ENCODE measurements at places on chromosomes 4 and X. TPM values are rescaled to one million over a fixed set of nuclear protein-coding genes. Genes with fewer than 3 reads are reported as not detected.
A peak's percentile ranks its signal among the peaks of the same experiment; 100 is the strongest.

DNA sequence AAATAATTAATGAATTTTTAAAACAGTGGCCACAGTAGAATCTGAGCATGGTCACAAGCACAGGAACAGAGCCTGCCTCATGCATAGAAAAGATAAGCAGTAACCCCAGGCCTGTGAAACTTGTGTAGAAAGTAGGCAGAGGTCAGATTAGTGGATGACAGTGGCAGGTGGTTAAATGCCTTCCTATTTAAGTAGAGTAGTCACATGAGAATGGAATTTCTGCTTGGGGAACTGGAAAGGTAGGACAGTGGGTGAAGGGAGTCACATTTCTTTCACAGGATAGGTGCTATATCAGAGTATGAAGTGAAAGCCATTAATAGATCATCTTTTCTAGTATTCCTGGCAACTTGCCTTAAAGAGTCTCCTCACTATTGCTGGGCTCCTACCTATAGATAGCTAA lies 34.9 kb upstream of the ASB12 start:
- no peaks in the 10 kb centered on the region for H3K4me1 ChIP-seq
- DNase-seq: peak; percentile 8
- H3K36me3 ChIP-seq: no peaks in the 10 kb centered on the region
- no peaks in the 10 kb centered on the region for H3K27me3 ChIP-seq
- no peak overlapping the region for H3K4me3 ChIP-seq

DNA sequence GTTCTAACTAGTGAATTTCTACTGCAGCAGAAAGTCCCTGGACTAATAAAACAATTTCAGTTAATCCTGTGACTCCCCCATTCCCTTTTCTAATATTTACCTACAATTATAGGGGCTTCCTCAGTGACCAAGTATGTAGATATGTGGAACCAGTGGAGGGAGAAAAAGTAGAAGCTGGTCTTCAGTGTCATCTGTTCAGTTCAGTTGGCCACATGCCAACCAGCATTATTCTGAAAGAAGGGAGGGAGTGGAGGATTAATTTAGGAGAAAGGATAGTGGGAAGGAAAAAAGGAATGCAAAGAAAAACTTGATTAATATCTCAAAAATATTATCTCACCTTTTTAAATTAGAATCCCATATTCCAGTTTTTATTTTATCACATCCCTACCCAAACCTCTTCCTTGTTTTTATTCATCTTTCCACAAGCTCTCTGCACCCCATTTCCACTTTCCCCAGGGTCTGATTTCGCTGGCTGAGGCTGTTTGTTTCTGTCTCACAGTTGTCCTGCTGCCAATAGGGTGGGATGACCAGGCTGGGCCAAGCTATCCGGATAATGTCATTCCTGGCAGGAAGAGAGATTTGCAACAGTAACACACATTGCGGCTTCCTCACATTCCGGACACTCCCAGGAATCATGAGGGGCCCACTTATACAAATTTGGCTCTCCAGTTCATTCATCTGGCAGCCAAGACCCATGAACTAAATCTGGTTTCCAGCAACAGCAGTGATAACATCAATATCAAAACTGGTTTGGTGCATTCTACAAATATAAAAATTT lies 24.6 kb upstream of the ANTXR2 start:
- H3K4me3 ChIP-seq: peak overlapping the region; percentile 13
- peaks cover 50% of the 10 kb centered on the region for H3K4me1 ChIP-seq

DNA sequence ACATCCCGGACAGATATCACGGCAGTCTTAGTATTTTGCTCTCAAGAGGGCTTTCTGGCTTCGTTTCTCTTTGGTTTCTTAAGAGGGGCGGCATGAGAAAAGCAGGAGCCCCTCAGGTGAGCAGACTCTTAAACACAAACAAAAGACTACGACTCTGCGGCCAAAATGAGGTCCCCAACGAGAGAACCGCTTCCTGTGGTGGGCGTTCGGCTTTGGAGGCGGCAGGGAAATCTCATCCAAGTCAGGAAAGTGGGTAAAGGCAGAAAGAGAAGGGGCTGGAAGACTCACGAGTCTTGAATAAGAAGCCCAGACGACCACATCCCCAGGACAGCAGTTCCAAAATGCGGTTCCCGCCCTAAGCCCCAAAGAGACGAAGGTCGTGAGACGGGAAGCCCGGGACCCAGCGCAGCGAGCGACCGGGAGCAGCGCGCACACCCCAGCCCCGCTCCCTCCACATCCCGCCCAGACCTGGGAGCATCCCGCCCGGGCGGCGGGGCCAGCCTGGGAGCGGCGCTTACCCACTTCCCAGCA lies 409 bp downstream of the UGDH start:
- no peaks in the 10 kb centered on the region for H3K4me1 ChIP-seq
- peaks cover under 1% of the 10 kb centered on the region for H3K36me3 ChIP-seq
- no peaks in the 10 kb centered on the region for H3K27me3 ChIP-seq
- H3K27ac ChIP-seq: peak overlapping the region; percentile 63
- peak overlapping the region; percentile 88 for H3K4me3 ChIP-seq
- no peak for DNase-seq

- no peak overlapping the region for H3K27ac ChIP-seq
- no peaks in the 10 kb centered on the region for H3K27me3 ChIP-seq
- DNase-seq: peak; percentile 15
Measured at GRCh38 chrX:117973110-117973807, 143.4 kb downstream of the KLHL13 start.

DNA sequence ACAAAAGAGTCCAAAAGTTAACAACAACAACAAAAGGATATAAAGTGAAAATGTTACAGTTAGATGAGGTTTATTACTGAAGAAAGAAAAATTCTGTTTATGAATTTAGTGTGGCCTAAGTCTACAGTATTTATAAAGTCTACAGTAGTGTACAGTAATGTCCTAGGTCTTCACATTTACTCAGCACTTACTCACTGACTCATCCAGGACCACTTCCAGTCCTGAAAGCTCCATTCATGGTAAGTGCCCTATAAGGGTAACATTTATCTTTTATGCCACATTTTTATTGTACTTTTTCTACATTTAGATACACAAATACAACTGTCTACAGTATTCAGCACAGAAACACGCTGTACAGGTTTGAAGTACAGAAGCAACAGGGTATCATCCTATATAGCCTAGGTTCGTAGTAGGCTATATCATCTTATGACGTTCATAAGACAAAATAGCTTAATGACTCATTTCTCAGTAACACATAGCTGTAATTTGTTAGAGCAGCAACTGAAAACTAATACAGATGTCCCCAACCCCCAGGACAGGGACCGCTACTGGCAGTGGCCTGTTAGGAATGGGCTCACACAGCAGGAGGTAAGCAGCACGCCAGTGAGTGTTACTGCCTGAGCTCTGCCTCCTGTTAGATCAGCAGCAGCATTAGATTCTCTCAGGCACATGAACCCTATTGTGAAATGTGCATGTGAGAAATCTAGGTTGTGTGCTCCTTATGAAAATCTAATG lies 61.3 kb downstream of the CENPC start:
- H3K27ac ChIP-seq: no peak overlapping the region
- no peak overlapping the region for H3K4me3 ChIP-seq
- no peak for DNase-seq
- no peaks in the 10 kb centered on the region for H3K27me3 ChIP-seq
- no peaks in the 10 kb centered on the region for H3K4me1 ChIP-seq
- H3K36me3 ChIP-seq: peaks cover 63% of the 10 kb centered on the region

DNA sequence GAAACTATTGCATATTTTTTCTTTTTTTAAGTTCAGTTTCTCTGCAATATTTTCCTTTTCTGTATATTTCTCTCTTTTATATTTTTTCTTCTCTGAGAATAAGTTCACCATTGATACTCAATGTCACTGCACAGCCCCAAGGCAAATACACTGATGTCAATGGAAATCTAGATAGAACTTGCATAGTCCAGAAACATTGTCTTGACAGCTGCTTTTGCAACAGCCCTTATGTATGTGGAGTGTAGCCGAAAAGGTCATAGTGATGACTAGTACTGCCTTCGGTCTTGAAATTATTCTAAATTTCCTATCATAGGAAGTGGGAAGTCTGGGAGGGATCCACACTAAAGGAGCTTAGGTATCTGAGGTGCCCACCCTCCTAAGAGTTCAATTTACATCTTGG lies 150.0 kb downstream of the SPOCK3 start:
- H3K36me3 ChIP-seq: no peaks in the 10 kb centered on the region
- H3K4me1 ChIP-seq: no peaks in the 10 kb centered on the region
- no peak overlapping the region for H3K4me3 ChIP-seq

- H3K27me3 ChIP-seq: no peaks in the 10 kb centered on the region
- H3K27ac ChIP-seq: no peak overlapping the region
- peaks cover under 1% of the 10 kb centered on the region for H3K36me3 ChIP-seq
- H3K4me3 ChIP-seq: no peak overlapping the region
Measured at GRCh38 chrX:12970691-12971202, 4.2 kb upstream of the TMSB4X start.

- H3K27me3 ChIP-seq: no peaks in the 10 kb centered on the region
- peak overlapping the region; percentile 33 for H3K27ac ChIP-seq
- peaks cover 6% of the 10 kb centered on the region for H3K4me1 ChIP-seq
- DNase-seq: peak; percentile 32
- no peaks in the 10 kb centered on the region for H3K36me3 ChIP-seq
Measured at GRCh38 chrX:16185725-16186136, 18.4 kb downstream of the MAGEB17 start.

DNA sequence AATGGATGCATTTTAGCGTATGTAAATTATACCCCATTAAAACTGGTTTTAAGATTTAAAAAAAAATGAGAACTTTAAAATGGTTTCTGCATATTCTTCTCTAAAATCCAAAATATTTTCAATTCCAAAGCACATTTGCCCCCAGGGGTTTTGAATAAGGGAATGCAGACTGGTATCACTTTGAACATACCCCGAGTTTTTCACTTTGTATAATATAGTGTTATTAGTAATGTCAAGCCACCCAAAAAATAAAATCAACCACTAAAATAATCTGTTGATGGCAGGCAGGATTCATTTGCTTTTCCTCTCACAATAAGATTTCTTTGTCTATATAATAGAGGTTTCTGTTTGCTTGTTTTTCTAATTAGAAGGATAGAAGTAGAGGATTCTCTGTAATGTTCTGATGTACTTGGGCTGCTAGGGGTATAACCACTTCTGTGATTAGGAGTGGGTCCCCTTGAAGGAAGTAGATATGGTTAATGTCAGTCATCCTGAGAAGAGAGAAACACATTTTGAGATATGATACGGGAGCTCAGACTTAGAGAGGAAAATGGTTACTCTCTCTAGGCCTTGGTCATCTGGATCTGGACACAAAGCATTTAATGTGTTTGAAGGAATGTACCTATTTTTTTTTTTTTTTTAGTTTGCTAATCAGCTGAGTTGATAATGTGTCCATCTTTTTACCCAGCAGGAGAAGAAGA lies 9.3 kb upstream of the LIN54 start:
- no peaks in the 10 kb centered on the region for H3K36me3 ChIP-seq
- H3K27me3 ChIP-seq: no peaks in the 10 kb centered on the region
- H3K4me3 ChIP-seq: no peak overlapping the region
- peaks cover 14% of the 10 kb centered on the region for H3K4me1 ChIP-seq

DNA sequence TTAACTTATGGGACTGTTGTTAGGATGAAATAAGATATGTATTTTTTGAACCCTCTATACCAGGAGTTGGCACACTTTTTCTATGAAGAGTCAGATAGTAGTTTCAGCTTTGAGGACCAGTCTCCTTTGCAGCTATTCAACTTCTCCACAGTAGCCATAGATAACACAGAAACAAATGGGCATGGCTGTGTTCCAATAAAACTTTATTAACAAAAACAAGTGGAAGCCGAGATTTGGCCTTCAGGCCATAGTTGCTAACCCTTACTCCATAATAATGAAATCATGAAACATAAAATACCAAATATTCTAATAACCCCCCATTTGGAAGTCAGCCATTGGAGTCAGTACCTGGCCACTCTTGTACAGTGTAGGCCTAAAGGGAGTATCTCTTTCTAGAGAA lies 30.6 kb downstream of the ARX start:
- H3K4me1 ChIP-seq: peaks cover 21% of the 10 kb centered on the region
- H3K27me3 ChIP-seq: no peaks in the 10 kb centered on the region
- no peaks in the 10 kb centered on the region for H3K36me3 ChIP-seq
- H3K4me3 ChIP-seq: no peak overlapping the region
- DNase-seq: no peak

AFM gene
- total RNA-seq: not detected

DUSP21 gene
- total RNA-seq: not detected

MFSD8 gene
- total RNA-seq: 5.5 TPM
